Omental fat pad (tissue), 4 donors: ENCODE measurements at places on chromosomes 16 and 17. TPM values are rescaled to one million over a fixed set of nuclear protein-coding genes. Genes with fewer than 3 reads are reported as not detected.

CCDC57 gene
- 32.0 TPM for total RNA-seq

UMOD gene
- not detected for total RNA-seq

PSMB3 gene
- 169 TPM for total RNA-seq

WFIKKN2 gene
- 0.09 TPM for total RNA-seq

DNASE1L2 gene
- 0.63 TPM for total RNA-seq

SPNS2 gene
- total RNA-seq, result 6.0 TPM

KCNG4 gene
- not detected for total RNA-seq

CAVIN1 gene
- 486 TPM for total RNA-seq

ABCA6 gene
- 141 TPM for total RNA-seq

DHX58 gene
- 7.8 TPM for total RNA-seq

KRTAP1-1 gene
- total RNA-seq, result not detected

NAGS gene
- 1.6 TPM for total RNA-seq

- no peak for DNase-seq
Observed at GRCh38 chr17:77437747-77438146, 297.0 kb downstream of the SEC14L1 start.

DNA sequence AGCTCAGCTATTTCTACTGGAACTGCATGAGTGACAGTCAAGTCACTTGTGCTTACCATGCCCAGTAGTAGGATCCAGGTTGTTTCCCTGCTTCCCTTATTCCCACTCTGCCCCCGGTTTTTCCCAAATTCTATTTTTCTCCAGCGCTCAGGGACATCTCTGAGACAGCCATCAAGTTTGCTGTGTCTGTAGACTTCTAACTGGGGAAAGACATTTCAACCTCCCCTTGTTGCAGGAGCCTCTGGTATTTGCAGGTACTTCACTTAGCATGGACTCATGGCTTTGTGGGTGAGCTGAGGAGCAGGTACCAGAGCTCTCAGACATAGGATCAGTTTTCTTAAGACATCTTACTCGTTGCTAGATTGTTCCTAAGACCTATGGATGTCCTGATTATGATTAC, 801.6 kb upstream of the RBFOX1 start:
- no peak for DNase-seq

GRCh38 chr17:78674595-78675315, 97.6 kb upstream of the DNAH17 start:
- DNase-seq, result no peak

- DNase-seq, result no peak
Observed at GRCh38 chr17:77720946-77721845, 237.3 kb upstream of the TNRC6C start.

- DNase-seq, result no peak
Observed at GRCh38 chr17:54785643-54786268, 114.9 kb upstream of the TOM1L1 start.

DNA sequence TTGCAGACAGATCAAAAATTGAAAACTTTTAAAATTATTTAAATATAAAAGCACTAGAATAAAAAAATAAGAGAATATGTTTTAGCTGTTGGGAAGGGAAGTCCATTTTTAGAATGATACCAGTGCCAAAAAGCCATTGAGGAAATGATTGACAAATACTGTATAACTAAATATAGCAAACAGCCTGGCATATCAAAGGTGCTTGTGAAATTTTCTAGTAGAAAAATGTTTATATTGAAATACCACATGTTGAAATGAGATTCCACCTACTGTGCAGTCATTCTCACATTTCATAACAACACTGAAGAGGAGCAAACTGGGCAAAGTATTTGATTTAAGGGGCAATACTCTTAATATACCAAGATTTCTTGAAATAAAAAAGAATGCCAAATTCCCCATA, 183.5 kb downstream of the PHKB start:
- DNase-seq, result no peak

- no peak for DNase-seq
Observed at GRCh38 chr17:73286863-73287296, 24.9 kb downstream of the CDC42EP4 start.

DNA sequence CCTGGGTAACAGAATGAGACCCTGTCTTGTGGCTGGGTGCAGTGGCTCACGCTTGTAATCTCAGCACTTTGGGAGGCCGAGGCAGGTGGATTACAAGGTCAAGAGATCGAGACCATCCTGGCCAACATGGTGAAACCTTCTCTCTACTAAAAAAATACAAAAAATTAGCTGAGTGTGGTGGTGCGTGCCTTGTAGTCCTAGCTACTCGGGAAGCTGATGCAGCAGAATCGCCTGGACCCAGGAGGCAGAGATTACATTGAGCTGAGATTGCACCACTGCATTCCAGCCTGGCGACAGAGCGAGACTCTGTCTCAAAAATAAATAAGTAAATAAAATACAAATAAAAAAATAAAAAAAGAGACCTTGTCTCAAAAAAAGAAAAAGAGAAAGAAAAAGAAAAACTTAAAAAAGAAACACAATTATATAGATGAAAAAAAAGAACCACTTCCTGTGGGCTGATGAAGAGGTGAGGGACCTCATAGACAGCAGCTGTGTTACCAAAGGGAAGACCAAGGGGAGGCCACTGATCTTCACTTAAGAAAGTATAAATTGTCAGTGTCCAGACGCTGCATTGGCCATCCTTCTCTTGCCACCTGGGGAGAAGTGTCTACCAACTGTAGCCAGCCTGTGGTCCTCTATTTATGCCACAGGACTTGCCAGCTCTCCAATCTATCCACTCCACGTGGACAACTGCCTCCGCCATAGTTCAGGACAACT, 24.4 kb upstream of the SMG1 start:
- DNase-seq, result no peak

GRCh38 chr16:57364143-57364542, 5.6 kb downstream of the CCL22 start:
- DNase-seq, result no peak

- no peak for DNase-seq
Observed at GRCh38 chr17:70202840-70203239, 33.5 kb downstream of the KCNJ2 start.

GRCh38 chr17:63751806-63752205, 10.2 kb upstream of the STRADA start:
- no peak for DNase-seq

- DNase-seq, result no peak
Observed at GRCh38 chr17:80307994-80308691, 47.5 kb downstream of the RNF213 start.

- DNase-seq, result peak; percentile 60
Observed at GRCh38 chr16:49350265-49351095, 23.1 kb upstream of the C16orf78 start.

- DNase-seq, result no peak
Observed at GRCh38 chr16:50248845-50249244, 17.5 kb upstream of the ADCY7 start.

DNA sequence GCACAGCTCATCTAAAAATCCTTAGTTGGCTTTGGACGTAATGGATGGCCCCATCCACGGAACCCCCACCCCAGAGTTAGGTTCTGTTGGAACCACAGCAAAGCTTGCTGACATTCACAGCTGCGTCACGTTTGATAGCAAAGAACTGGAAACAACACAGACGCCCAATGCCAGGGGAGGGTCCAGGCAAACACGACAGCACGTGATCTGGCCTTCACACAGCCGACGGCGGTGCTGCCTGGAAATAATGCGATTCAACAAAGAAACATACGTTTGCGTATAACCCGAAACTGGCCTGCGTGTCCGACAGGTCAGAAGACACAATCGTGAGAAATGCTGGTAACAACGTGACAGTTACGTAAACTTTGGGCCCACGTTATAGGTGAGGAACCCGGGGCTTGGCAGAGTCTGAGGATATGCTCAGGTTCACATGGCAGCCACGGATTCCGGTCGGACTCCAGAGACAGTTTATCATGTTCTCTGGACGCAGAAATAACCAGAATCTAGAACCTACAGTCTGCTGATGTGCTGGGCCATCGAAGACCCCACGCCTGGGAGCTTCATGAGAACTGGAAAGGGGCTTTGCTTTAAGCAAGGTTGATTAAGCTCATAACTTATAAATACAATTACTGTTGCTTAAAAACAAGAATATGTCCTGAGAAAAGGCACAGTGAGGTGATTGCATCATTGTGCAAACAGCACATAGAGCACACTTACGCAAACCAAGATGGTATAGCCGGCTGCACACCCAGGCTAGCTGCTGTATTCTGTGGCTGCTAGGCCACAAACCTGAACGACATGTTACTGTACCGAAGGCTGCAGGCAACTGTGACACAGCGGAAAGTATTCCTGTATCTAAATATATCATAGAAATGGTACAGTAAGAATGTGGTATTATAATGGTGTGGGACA, 70.4 kb downstream of the RPH3AL start:
- DNase-seq, result no peak

DNA sequence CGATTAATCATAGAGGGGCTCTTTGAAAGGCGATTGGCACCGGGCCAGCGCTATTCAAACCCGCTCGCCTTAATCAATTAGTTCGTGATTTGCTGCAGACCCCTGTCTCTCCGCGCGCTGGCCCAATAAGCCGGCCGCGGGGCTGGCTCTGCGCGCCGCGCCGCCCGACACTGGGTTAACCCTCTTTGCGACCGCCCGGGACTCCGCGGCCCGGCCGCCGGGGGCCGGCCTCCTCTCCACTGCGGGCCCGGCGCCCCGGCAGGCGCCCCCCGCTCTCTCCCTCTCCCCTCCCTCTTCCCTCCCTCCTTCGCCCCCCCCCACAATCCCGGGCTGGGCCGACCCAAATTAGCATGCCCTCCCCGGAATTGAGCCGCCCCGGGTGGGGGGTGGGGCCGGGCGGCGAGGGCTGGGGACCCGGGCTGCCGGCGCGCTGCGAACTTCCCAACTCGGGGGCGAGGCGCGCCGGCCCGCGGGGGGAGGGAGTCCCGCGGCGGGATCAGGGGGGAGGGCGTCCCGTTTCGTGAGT, 428 bp upstream of the SALL1 start:
- DNase-seq, result no peak

DNA sequence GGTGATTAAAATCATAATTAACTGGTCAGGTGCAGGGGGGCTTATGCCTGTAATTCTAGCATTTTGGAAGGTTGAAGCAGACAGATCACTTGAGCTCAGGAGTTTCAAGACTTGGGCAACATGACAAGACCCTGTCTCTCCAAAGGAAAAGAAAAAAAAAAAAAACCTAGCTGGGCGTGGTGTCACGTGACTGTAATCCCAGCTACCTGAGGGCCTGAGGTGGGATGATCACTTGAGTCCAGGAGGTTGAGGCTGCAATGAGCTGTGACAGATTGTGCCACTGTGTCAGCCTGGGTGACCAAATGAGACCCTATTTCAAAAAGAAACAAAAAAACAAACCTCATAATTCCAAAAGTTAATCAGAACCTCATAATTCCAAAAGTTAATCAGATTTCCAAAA, 505.5 kb downstream of the CDH8 start:
- no peak for DNase-seq
